GM23248 (cell line): ENCODE measurements at places on chromosomes 1 and 21. TPM values are rescaled to one million over a fixed set of nuclear protein-coding genes. Genes with fewer than 3 reads are reported as not detected.
A peak's percentile ranks its signal among the peaks of the same experiment; 100 is the strongest.

The CDC7 gene
- total RNA-seq: 3.0 and 3.5 TPM in 2 replicates

The SMYD3 gene
- total RNA-seq: 32.1 and 39.1 TPM in 2 replicates

- H3K4me1 ChIP-seq: peaks cover 15% of the 10 kb centered on the region
- peak; percentile 70 for DNase-seq
- H3K27me3 ChIP-seq: no peaks in the 10 kb centered on the region
- no peak overlapping the region for H3K4me3 ChIP-seq
- no peaks in the 10 kb centered on the region for H3K36me3 ChIP-seq
- no peak overlapping the region for H3K27ac ChIP-seq
These were observed 1.1 kb upstream of the EDN2 start for GRCh38 chr1:41485605-41486004.

DNA sequence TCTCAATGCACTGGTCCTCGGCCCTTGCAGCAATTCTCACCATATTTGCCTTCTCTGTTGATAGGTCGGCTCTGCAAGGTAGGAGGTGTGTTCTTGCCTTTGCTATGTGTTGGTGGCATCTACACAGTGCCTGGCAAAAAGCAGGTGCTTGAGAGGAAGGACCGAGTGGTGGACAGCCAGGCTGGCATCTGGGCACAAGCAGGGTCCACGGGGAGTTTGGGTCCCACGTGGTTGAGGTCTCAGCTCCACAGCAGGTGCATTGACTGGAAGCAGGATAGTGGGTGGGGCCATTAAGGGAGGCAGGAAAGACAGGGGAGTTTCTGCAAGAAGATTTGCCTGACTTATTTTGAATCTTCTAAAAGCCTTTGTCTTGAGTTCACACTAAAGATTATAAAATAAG is 81.2 kb upstream of the WNT4 start:
- peaks cover 21% of the 10 kb centered on the region; the same call in 1 of the 2 replicates for H3K27me3 ChIP-seq
- DNase-seq: no peak
- no peak overlapping the region for H3K4me3 ChIP-seq
- no peaks in the 10 kb centered on the region for H3K36me3 ChIP-seq

GRCh38 chr1:41925712-41926111 is 7.0 kb upstream of the HIVEP3 start:
- H3K4me3 ChIP-seq: no peak overlapping the region
- H3K27me3 ChIP-seq: no peaks in the 10 kb centered on the region
- no peak for DNase-seq
- H3K36me3 ChIP-seq: no peaks in the 10 kb centered on the region

- no peaks in the 10 kb centered on the region for H3K36me3 ChIP-seq
- H3K27me3 ChIP-seq: peaks cover 8% of the 10 kb centered on the region; the same call in 1 of the 2 replicates
- H3K4me3 ChIP-seq: peak overlapping the region; percentile 48
These were observed 11.8 kb upstream of the ATF3 start for GRCh38 chr1:212596798-212597197.

The CDK18 gene
- not detected in 2 replicates for total RNA-seq

GRCh38 chr1:208369658-208370057 is 125.5 kb upstream of the PLXNA2 start:
- no peaks in the 10 kb centered on the region for H3K36me3 ChIP-seq
- DNase-seq: no peak
- H3K4me3 ChIP-seq: no peak overlapping the region
- H3K27ac ChIP-seq: no peak overlapping the region

GRCh38 chr1:26158908-26159742 is at the start of gene FAM110D:
FAM110D (plus strand) TSS chr1:26159079; CDS start chr1:26161292, 2,213 bp downstream.
- no peak within 1 kb of the TSS for H3K27ac ChIP-seq
- no peaks in the 10 kb centered on the region for H3K4me1 ChIP-seq
- peaks cover 16% of the 10 kb centered on the region for H3K27me3 ChIP-seq

DNA sequence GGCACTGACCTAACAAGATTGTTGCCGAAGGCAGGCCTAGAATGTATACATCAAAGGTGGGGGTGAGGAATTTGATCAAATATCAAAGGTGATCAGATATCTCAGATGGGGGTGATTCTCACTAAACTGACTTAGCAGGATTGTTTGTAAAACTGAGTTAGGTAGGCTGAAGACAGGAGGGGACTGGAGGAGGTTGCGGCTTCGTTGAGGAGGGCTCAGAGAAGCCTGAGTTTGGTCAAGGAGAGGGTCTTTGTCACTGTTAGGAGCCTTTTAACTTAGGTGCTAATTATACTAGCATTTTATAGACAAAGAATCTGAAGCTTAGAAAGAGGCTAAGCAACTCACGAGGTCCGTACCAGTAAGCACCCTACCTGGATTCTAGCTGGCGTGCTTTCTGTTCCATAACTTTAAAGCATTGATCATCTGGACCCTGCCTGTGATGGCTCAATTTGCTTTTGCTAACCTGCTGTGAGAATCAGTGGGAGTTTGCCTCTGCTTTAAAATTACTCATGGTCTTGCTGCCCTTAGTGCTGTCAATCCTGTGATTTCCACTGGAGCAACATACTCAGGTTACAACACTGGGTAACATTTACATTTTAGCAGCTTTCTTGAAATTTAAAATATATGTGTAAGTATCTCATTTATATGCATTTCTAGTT is 49.8 kb downstream of the ITSN1 start:
- H3K27ac ChIP-seq: no peak overlapping the region
- no peaks in the 10 kb centered on the region for H3K36me3 ChIP-seq
- no peaks in the 10 kb centered on the region for H3K27me3 ChIP-seq
- no peak for DNase-seq

GRCh38 chr1:112950426-112950825 is 5.6 kb downstream of the SLC16A1 start:
- peaks cover 18% of the 10 kb centered on the region for H3K4me1 ChIP-seq
- H3K4me3 ChIP-seq: no peak overlapping the region
- DNase-seq: no peak
- no peak overlapping the region for H3K27ac ChIP-seq

DNA sequence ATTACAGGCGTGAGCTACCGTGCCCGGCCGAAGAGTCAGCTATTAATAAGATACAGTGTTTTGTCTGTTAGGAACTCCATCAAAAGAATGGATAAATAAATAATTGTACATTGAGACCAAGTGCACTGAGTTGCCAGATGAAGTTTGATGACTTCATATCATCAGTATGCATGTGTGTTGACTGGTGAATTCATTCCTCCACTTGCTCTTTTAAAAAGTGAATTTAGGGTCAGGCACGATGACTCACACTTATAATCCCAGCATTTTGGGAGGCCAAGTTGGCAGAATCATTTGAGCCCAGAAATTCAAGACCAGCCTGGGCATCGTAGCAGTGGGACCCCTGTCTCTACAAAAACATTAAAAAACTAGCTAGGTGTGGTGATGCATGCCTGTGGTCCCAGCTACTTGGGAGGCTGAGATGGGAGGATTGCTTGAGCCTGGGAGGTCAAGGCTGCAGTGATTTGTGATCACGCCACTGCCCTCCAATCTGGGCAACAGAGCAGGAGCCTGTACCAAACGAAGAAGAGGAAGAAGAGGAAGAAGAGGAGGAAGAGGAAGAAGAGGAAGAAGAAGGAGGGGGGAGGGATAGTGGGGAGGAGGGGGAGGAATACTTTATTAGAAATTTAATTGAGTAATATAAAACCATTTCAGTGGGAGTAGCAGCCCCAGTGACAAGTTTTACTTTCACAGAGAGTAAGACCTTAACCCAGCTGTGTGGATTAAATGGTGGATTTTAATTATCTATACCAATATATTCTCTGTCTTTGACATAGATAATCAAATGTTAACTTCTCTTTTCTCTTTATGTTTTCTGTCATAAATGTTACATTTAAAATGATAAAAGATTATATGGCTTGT is 74.9 kb downstream of the CCDC18 start:
- no peak overlapping the region for H3K4me3 ChIP-seq
- peak; percentile 71 for DNase-seq
- no peak overlapping the region for H3K27ac ChIP-seq
- 0 out of 2 replicates have a peak, but pooled peaks cover 10% of the 10 kb centered on the region for H3K36me3 ChIP-seq
- H3K27me3 ChIP-seq: no peaks in the 10 kb centered on the region

DNA sequence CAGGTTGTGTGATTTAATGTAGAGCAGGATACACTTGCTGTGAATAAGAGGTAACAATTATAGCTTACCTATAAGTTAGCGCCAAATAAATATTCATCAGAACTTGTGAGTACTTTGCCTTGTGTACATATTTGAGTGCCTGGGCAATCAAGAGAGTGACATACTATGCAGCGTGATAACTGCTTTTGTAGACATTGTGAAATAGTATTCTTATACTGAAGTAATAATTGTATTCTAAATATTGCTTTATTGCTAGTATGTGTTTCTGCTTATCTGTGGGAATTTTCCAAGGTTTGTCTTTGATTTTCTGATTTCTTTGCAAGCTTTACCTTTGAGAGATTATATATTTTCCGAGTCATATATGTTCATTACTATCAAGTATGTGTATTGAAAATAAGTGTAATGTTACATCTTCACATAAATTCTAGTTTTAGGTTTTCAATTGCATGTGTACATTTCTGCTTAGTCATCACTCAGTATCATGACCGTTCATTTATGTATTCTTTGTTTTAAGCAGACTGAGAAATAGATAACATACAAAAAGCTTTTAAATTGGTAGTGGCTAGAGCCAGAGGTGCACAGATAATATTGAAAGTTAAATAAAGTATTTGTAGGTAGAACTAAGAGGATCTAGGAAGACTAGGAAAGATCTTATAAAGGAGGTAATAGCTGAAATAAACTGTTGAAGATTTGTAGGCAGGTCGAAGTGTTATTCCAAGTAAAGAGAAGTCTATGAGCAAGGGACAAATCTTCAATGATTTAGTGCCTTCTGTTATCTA is 19.5 kb downstream of the USP25 start:
- H3K36me3 ChIP-seq: no peaks in the 10 kb centered on the region
- DNase-seq: no peak
- no peak overlapping the region for H3K27ac ChIP-seq
- H3K4me1 ChIP-seq: peaks cover 6% of the 10 kb centered on the region
- H3K4me3 ChIP-seq: no peak overlapping the region
- no peaks in the 10 kb centered on the region for H3K27me3 ChIP-seq

DNA sequence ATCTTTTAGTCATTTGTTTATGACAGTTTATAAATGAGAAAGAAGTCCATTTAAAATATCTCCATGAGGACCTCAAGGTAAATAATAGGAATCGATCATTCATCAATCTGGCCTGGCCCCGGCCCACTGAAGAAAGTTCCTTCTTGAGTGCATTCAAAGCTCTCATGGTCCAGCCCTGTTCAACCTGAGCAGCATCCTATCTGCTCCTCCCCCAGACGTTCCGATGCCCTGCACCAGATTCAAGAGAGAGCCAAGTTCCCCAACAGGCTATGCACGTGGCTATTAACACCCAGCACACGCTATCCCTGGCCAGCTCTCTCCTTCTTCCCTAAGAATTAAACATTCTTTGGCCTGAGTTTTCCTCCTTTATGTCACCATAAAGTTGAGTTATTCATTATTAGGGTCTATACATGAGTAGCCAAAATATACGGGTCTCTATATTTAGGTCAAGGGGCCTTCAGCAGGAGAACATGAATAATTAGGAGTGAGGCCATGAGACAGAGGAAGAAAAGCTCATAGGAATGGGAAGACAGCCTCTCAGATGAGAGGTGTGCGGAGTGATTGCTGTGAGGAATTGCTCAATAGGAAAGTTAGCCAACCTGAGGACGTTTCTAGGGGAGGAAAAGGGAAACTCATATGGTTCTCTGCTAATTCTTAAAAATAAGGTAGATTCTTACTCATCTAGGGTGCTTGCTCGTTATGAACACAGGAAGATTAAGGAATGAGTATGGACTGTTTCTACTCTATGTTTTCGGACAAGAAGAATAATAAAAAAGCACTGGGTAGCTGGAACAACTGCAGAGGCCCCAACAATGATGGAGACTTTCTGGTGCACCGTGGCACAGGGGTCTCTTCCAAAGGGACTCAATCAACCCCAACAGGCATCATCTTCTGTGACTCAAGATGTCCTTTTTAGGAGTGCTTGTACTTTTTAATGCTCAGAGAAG is 23.6 kb downstream of the RUNX1 start:
- no peaks in the 10 kb centered on the region for H3K27me3 ChIP-seq
- no peak for DNase-seq
- no peak overlapping the region for H3K4me3 ChIP-seq
- H3K27ac ChIP-seq: no peak overlapping the region
- no peaks in the 10 kb centered on the region for H3K36me3 ChIP-seq
- H3K4me1 ChIP-seq: peaks cover 7% of the 10 kb centered on the region; the same call in 1 of the 2 replicates

The S100A1 gene
- total RNA-seq: not detected in 2 replicates

- H3K27me3 ChIP-seq: no peaks in the 10 kb centered on the region
- no peaks in the 10 kb centered on the region for H3K36me3 ChIP-seq
- H3K4me3 ChIP-seq: no peak overlapping the region
- no peak overlapping the region for H3K27ac ChIP-seq
These were observed 109.0 kb upstream of the ETV3 start for GRCh38 chr1:157247005-157247763.

The LCE1C gene
- total RNA-seq: not detected in 2 replicates

DNA sequence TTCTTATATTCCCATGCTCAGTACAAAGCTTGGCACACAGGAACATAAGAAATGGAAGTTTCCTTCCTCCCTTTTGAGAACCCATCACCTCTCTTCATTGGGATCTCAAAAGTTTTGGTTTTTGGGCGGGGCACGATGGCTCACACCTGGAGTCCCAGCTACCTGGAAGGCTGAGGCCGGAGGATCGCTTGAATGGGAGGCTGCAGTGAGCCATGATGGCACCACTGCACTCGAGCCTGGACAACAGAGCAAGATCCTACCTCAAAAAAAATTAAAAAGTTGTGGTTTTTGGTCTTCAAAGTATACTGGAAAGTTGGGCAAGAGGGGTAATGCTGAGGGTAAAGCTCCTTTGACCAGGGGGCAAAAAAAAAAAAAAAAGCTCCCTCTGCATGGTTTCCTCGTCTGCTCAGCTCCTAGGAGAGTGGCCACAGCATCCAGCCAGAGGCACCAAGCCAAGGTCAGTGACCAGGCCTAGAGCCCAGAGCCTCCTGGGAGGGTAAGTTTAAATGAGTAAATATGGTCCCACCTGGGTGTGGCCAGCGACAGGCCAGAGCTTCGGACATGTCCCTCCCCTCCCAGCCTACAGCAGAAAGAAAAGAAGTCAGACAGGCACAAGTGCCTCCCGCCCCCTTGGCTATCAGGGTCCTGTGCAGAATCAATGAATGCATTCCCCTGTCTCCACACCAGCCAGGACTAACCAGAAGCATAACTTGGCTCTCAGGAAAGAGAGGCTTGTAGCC is 5.0 kb downstream of the MEF2D start:
- no peaks in the 10 kb centered on the region for H3K27me3 ChIP-seq
- no peaks in the 10 kb centered on the region for H3K36me3 ChIP-seq
- peak overlapping the region; percentile 69 for H3K27ac ChIP-seq
- peak; percentile 38 for DNase-seq
- peaks cover 63% of the 10 kb centered on the region for H3K4me1 ChIP-seq
